Tongue (tissue), 3 donors: ENCODE measurements at places on chromosomes 16 and 17. TPM values are rescaled to one million over a fixed set of nuclear protein-coding genes. Genes with fewer than 3 reads are reported as not detected.
A peak's percentile ranks its signal among the peaks of the same experiment; 100 is the strongest.

GRCh38 chr17:81578038-81578441, 25.9 kb upstream of the FAAP100 start:
- no peak for DNase-seq

- DNase-seq: peak; percentile 62
Observed at GRCh38 chr16:57062329-57062728, 30.1 kb upstream of the CPNE2 start.

Gene CACNB1
- 147 TPM for total RNA-seq

DNA sequence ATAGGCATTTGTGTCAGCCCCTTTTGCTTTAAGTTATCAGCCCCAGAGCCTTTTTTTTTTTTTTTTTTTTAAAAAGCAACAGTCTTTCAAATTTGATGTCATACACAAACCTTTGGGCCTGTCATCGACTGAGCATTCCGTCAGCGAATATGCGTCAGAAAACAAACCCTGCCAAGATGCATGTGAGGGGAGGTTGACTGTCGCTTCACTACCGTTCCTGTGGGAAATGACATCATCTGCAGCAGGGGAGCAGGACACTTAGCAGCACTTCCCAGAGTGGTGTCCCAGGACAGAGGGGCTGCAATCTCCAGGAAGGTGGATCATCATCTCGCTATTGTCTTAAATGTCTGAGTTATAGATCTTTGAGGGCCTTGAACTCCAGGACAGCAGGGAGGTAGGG, 358.3 kb downstream of the SNX29 start:
- DNase-seq: no peak

Gene CRK
- total RNA-seq: 75.4 TPM

Gene AIPL1
- 0.31 TPM for total RNA-seq

DNA sequence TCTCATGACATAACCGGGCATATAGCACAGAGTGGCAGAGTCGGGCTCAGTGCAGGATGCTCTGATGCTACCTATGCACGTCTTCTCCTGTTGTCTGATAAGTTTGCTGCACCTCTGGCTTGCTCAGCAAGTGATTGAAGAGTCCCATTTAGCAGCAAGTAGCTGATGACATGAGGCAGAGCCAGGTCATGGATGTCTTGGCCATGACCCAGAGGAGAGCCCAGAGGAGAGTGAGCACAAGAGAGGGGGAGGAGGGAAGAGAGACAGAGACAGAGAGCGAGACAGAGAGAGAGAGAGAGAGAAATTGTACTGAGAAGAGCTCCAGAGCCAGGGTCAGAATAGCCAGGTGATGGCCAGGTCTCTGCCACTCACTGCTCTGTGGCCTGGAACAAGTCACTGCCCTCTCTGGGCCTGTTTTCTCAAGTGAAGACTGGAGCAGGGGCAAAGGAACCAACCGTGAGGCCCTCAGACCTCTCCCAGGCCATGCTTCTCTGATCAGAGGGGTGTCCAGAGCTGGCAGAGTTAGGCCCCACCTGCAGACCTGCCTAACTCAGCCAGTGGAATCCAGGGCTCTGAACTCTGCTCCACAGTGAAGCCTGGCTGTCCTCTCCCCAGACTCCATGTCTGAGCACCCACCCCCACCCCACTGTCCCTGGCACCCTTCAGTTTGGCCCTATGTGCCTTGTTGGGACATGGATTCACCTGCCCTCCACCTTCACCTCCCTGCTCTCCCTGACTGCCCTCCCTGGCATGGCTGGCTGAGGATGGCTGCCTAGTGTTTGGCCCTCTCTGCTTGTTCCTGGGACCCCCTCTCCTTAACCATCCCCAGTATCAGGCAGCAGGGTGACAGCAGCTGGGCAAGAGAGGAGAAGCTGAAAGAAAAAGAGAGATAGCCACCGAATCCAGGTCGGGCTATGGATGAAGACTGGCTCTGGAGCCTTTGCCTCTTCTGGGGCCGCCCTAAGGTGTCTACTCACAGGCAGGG, 4.3 kb upstream of the KRT35 start:
- no peak for DNase-seq

Gene HAS3
- total RNA-seq: 2.3 TPM

Gene TVP23B
- total RNA-seq: 35.0 TPM

DNA sequence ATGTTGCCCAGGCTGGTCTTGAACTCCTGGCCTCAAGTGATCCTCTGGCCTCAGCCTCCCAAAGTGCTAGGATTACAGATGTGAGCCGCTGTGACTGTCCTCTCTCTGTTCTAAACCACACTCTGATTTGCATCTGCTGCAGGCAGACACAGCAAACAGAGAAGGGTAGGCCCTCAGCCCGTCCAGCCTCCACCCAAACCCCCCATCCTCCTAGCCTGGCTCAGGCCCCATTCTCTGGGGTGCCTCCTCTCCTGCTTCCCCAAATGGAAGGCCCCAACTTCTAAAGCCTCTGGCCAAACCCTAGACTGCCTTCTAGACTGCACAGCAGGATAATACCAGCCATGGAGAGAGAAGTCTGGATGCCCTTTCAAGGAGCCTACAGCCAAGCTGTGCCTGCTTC, 4.1 kb upstream of the GFAP start:
- no peak for DNase-seq

- DNase-seq: no peak
Observed at GRCh38 chr17:43905400-43905984, 1.8 kb downstream of the MPP2 start.

Gene AARS1
- 89.1 TPM for total RNA-seq
